CD8-positive, alpha-beta memory T cell (primary cell): ENCODE measurements at places on chromosomes 4 and X.

DNA sequence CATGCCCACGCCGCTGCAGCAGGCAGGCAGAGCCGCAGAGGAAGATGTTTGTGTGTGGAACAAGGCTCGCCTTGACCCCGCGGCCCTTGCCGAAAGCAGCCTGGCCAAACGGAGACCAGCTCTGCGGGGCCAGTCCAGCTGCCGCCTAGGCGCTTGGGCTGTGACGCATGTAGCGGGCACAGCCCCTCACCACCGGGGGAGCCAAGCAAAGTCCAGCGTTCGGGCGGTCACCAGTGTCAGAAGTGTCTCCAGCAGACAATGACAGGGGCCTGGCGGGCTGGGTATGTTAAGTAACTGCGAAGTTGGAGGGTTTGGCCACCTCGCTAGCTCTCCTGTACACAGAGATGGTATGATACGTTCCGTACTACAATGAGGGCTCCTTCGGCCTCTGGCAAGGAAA is 1.3 kb downstream of the AMER1 start:
- peak overlapping the region; percentile 41 for H3K4me3 ChIP-seq
- no peaks in the 10 kb centered on the region for H3K36me3 ChIP-seq
- DNase-seq, result no peak
- H3K4me1 ChIP-seq, result peaks cover 7% of the 10 kb centered on the region
- no peaks in the 10 kb centered on the region for H3K27me3 ChIP-seq

GRCh38 chrX:19709812-19710518 is 177.4 kb downstream of the SH3KBP1 start:
- H3K4me3 ChIP-seq, result no peak overlapping the region
- no peaks in the 10 kb centered on the region for H3K36me3 ChIP-seq
- peaks cover 18% of the 10 kb centered on the region for H3K4me1 ChIP-seq
- H3K27ac ChIP-seq, result no peak overlapping the region

- DNase-seq, result no peak
- no peaks in the 10 kb centered on the region for H3K27me3 ChIP-seq
- H3K36me3 ChIP-seq, result no peaks in the 10 kb centered on the region
- no peak overlapping the region for H3K4me3 ChIP-seq
- no peaks in the 10 kb centered on the region for H3K4me1 ChIP-seq
Measured at GRCh38 chr4:76634220-76634619, 199.2 kb downstream of the SHROOM3 start.

DNA sequence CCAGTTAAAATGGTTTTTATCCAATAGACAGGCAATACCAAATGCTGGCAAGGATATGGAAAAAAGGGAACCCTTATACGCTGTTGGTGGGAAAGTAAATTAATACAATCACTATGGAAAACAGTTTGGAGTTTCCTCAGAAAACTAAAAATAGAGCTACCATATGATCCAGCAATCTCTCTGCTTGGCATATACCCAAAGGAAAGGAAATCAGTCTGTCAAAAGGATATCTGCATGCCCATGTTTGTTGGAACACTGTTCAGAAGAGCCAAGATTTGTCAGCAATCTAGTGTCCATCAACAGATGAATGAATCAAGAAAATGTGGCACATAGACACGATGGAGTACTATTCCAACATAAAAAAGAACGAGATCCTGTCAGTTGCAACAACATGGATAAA is 91.0 kb upstream of the SH3RF1 start:
- no peak overlapping the region for H3K27ac ChIP-seq
- H3K36me3 ChIP-seq, result no peaks in the 10 kb centered on the region
- H3K27me3 ChIP-seq, result no peaks in the 10 kb centered on the region
- H3K4me3 ChIP-seq, result no peak overlapping the region
- no peaks in the 10 kb centered on the region for H3K4me1 ChIP-seq
